GM04504 (cell line): ENCODE measurements at places on chromosomes 3 and 15.
A peak's percentile ranks its signal among the peaks of the same experiment; 100 is the strongest.

DNA sequence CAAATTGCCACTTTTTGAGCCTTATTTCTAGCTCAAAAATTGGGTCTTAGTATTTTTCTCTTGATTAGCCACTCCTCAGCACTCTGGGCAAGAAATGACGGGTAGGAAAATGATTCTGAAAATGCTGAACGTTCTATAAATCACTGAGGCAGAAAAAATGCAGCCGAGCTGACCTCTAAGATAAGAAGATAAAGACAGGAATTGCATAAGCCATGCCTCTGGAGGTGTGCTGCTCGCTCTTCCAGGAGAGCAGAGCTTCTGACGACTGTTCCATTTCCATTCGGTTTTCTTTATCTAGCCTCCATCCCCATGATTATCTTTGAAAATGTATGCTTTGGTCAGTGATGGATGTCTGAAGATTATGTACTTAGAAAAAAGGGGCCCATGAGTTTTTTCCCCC lies 558.8 kb upstream of the ADAMTS9 start:
- no peak for DNase-seq

GRCh38 chr3:170759511-170760173 lies 110.4 kb downstream of the RPL22L1 start:
- no peak for DNase-seq

GRCh38 chr3:165555785-165556184 lies 281.4 kb downstream of the BCHE start:
- DNase-seq, result no peak

GRCh38 chr3:81823882-81824395 lies 62.5 kb upstream of the GBE1 start:
- no peak for DNase-seq

DNA sequence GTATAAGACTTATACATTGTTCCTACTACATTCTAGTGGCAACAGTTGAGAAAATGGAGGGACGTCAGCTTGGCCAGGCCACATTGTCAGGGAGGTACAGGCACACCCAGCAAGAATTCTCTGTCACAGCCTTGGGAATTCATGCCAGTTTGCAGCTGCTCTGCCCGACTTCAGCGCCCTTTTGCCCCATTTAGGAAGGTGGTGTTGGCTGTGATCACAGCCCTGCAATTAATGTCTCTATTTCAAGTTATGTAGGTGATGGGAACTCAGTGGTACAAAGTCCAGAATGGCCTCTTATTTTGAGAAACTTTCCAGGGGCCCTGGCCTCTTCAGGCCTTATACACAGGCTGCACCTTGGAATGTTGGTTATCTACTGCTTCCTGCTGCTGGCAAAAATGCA lies 26.7 kb downstream of the AMOTL2 start:
- no peak for DNase-seq

- DNase-seq, result no peak
Observed at GRCh38 chr3:12808587-12808986, 12.1 kb downstream of the CAND2 start.

DNA sequence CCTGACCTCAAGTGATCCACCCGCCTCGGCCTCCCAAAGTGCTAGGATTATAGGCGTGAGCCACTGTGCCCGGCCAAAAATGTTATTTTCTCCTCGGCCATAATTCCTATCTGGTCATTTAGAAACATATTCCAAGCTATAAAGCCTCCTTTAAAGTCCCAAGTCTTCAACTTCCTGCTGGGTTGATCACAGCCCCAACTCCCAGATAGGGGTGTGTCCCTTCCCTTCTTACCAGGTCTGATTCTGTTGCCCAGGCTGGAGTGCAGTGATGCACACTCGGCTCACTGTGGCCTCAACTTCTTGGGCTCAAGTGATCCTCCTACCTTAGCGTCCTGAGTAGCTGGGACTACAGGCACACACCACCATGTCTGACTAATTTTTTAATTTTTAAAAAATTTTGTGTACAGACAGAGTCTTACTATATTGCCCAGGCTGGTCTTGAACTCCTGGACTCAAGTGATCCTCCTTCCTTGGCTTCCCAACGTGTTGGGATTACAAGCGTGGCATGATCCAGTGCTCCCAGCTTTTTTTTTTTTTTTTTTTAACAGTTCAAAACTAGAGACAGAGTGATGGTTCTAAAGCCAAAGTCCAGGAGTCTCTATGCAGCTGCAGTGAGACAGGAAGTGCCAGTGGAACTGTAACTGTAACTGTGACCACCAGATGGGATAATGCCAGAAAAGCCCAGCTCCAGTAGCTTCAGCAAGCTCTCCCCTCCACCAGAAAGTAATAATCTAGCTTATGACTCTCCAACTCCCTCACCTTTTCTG lies 8.2 kb upstream of the PRKAR2A start:
- no peak for DNase-seq

DNA sequence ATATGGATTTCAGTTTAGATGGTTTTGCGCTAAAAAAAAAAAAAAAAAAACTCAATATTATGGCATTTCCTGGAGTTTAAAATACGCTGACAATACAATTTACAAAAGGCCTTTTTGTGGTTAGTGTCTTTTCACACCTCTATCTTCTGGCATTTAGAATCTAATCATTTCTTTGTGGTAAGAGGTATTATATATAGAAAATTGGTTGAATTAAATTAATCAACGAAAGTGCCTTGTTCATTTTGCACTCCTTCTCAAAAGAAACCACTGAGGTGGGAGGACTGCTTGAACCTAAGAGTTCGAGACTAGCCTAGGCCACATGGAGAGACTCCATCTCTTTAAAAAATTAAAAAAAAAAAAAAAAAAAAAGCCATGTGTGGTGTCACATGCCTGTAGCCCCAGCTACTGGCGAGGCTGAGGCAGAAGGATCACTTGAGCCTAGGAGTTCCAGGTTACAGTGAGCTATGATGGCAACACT lies 90.0 kb upstream of the ICE2 start:
- no peak for DNase-seq

- no peak for DNase-seq
Observed at GRCh38 chr3:104521606-104522336, 844.9 kb upstream of the ALCAM start.

GRCh38 chr3:42036483-42036823 lies 54.7 kb upstream of the TRAK1 start:
- DNase-seq, result peak; percentile 89

- peak; percentile 51 for DNase-seq
Observed at GRCh38 chr3:9778143-9779074, 8.7 kb upstream of the CAMK1 start.

GRCh38 chr3:175571096-175571495 lies 712.0 kb downstream of the NAALADL2 start:
- no peak for DNase-seq

GRCh38 chr3:127678315-127678599 lies 5.5 kb downstream of the ABTB1 start:
- no peak for DNase-seq

GRCh38 chr3:21587894-21588293 lies 163.1 kb downstream of the ZNF385D start:
- DNase-seq, result no peak

- no peak for DNase-seq
Observed at GRCh38 chr3:8416965-8417364, 84.7 kb upstream of the LMCD1 start.
